Activated T-cell treated with anti-CD3 and anti-CD28 coated beads, Interleukin-2, amount 50 U/mL, for 1 hour (primary cell): ENCODE measurements at places on chromosomes 1 and 21.

- no peak for DNase-seq
Measured at GRCh38 chr1:156194300-156194652, 372 bp downstream of the SLC25A44 start.

DNA sequence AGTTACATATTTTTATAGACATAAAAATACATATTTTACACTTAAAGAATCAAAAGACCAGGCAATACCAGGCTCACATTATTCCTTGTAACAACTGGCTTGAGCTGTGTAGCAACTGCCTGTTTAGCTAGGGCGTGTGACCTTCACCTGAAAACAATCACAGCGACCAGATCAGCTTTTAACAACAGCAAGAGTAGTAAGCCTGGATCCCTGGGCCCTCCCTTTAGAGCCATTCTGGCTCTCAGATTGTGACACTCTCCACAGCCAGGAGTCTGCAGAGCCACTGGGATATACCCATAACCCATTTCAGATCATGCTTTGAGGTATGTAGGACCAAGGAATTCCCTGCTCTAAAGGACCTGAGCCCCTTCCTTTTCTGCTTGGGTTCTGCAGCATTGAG, 29.4 kb upstream of the GNG4 start:
- no peak for DNase-seq

DNA sequence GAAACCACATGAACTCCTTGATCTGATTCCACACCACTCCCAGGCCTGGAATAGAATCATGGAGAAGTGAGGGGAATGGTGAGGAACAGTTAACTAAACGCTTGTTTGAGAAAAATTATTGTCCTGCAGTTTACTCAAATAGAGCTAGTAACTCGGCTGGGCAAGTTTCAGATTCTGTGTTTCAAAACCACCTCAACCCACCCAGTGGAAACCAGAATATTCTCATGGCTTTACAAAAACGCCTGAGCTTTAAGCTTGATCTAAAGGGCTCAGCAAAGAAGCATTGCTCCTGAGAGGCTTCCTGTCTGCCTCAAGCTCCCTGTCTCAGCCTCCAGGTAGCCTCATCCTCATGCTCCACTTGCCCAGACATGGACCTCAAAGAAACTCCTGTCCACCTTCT, 16.6 kb downstream of the TCHHL1 start:
- no peak for DNase-seq

DNA sequence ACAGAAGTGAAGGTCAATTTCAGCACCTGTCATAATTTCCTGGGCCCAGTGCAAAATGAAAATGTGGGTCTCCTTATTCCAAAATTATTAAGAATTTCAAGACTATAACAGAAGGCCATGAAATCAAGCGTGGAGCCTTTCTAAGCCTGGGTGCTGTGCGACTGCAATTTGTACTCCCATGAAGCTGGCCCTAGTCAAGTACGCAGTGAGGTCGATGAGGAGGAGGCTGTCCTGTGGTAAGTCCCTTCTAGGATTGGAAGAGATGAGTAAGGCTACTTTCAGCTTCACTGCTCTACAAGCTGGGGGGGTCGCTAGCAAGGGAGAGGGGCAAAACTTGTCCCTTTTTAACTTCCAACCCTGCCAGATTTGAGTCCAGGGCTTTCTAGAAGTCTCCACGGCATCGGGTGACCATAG, 410 bp upstream of the NUDC start:
- no peak for DNase-seq

- DNase-seq, result no peak
Measured at GRCh38 chr1:44576456-44577150, 97.7 kb downstream of the TMEM53 start.

GRCh38 chr1:155984341-155984740, 6.0 kb upstream of the ARHGEF2 start:
- DNase-seq, result no peak

GRCh38 chr1:102172200-102172599, 175.5 kb upstream of the OLFM3 start:
- no peak for DNase-seq
